T-helper 1 cell (primary cell): ENCODE measurements at places on chromosomes 16 and 17.

DNA sequence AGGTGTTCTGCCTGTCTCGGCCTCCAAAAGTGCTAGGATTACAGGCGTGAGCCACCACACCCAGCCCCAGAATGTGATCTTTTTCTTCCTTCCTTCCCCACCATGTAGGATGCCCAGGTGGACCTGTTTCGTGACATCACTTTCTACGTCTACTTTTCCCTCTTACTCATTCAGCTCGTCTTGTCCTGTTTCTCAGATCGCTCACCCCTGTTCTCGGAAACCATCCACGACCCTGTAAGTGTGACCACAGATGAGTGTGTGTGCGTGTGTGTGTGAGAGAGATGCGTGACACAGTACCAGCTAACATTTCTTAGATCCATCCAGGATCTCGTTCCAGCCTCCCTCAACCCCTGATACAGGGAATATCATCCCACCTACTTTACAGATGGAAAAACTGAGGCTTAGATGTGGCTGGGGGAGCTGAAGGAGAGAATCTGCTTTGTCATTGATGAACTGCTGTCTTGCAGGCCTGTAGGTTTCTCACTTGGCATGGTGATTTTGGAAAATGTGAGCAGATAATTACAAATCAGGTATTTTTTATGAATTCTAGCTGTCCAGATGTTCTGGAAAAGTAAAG, 67.1 kb downstream of the ABCC1 start:
- DNase-seq = no peak

GRCh38 chr17:58416937-58417299, 416 bp downstream of the RNF43 start:
- no peak for DNase-seq

GRCh38 chr17:31550389-31551056, 159.0 kb downstream of the RAB11FIP4 start:
- DNase-seq = no peak

GRCh38 chr16:64290461-64290860, 831.4 kb downstream of the CDH11 start:
- no peak for DNase-seq

- no peak for DNase-seq
Observed at GRCh38 chr17:47973541-47973940, 2.6 kb downstream of the CDK5RAP3 start.

DNA sequence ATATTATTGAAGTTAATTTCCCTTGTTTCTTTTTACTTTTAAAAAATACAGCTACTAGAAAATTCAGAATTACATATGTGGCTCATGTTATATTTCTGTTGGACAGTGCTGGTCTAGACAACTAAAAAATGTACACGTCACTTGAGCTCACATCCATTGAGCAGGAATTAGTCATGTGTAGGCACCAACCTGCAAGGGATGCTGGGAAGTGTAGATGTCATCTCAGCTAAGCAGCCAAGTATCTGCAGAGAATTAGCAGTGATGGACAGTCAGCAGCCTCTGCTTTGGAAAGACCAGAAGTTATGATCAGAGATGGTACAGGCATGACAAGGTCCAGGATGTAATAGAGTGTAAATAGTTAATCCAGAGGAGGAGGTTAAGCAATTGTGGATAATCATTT, 87.1 kb upstream of the HS3ST2 start:
- DNase-seq = no peak

DNA sequence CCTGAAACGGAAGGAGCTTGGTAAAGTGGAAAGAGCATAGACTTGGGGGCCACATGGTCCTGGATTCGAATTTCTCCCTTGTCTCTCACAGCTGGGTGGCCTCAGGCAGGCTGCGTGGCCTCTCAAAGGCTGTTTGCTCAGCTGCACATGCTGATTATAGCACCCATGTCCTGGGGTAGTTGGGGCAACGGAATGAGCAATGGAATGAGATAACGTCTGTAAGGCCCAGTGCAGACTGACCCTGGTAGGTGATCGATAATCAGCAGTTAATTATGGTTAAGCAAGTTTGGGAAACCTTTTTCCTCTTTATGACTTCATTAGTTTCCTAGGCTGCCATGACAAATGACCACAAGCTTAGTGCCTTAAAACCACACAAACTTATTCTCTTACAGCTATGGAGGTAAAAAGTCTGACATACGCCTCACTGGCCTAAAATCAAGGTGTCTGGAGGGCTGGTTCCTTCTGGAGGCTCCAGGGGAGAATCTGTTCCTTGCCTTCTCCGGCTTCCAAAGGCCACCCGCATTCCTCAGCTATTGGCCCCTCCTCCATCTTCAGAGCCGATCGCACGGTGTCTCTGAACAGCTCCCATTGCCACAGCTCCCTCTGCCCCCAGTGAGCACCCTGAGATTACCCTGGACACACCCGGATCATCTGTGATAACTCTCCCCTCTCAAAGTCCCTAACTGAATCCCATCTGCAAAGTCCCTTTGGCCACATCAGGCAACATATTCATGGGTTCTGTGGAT, 294.9 kb upstream of the FOXF1 start:
- no peak for DNase-seq

- no peak for DNase-seq
Observed at GRCh38 chr17:82330322-82331239, 3.0 kb downstream of the SECTM1 start.

DNA sequence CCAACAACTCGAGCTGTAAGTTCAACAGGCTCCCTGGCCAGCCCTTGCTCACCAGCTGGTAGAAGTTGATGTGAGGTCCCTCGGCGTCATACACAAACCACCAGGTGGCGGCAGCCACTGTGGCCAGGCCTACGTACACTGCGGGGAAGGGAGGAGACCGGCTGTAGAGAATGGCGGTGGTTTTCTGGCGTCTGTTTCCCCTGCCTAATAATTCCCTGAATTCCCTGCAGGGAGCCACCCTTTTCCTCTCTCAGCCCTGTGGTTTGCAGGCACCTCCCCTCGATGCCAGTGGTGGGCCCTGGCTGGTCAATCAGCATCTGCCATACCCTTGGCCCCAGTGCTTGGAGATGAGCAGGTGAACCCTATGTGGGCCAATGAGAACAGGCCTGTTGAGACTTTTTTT, 18.9 kb upstream of the P2RX1 start:
- DNase-seq = no peak

- peak; percentile 59 for DNase-seq
Observed at GRCh38 chr17:21551081-21551881, 141.0 kb upstream of the KCNJ18 start.

DNA sequence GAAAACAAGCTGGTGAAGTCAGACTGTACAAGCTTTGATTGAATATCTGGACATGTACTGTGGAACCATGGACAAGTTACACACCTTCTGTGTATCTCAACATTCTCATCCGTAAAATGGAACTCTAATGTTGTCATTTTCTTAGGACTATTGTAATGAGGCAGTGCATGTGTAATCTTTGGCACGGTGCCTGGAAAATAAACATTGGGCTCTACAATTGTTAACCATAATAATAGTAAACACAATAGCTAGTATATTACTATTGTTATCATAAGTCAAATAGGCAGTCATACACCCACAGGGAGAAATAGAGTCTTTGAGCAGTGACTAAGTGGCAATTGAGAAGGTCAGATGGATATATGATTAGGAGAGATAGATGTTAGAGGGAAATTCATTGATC, 39.8 kb upstream of the ANKFN1 start:
- no peak for DNase-seq

DNA sequence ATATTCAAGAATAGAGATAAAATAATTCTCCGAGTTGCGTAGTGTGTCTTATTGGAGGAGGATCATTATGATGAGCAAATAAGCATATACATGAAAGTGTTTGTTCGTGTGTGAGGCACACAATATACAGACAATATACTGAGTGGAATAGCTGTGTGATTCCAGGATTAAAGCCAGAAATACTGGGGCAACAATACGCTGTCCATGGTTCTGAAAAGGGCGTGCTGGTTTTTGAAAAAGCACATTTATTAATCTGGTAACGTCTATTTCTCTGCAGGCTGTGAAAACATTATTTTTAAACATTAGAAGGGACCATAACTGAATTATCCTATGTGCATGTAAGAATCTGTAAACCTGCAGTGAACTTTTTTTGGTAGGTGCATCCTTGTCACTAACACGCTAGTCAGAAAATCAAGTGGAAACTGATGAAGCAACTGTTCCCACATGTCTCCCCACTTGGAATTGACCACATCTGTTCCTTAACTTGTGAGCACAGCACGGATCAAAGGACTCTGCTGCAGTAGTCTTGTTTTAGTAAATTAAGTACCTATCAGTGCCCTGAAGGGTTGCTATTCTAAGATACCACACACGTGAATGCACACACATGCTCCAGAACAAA, 346.0 kb downstream of the GRIN2A start:
- DNase-seq = no peak

DNA sequence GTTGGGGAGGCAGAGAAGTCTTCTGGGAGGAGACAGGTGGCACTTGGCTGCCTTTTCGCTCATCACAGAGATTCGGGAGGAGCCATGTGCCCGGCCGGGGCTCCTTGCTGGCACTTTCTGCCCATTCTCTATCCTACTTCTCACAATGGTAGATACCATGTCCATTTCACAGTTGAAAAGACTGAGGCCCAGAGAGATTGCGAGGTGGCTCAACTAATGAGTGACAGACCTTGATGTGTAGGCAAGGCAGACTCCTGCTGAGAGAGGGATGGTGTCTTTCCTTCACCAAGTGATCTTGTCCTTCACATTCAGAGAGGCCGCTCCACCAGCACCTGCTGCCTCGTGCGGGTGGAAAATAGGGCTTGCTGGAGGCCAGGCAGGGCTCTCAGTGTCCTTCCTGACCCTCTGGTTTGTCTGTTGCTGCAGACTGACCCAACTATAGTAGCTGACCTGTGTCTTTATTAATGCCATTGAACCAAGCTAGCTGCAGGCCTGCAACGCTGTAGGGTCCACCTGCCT, 42.1 kb downstream of the MPRIP start:
- DNase-seq = no peak

- DNase-seq = no peak
Observed at GRCh38 chr16:78842950-78843349, 743.5 kb downstream of the WWOX start.

DNA sequence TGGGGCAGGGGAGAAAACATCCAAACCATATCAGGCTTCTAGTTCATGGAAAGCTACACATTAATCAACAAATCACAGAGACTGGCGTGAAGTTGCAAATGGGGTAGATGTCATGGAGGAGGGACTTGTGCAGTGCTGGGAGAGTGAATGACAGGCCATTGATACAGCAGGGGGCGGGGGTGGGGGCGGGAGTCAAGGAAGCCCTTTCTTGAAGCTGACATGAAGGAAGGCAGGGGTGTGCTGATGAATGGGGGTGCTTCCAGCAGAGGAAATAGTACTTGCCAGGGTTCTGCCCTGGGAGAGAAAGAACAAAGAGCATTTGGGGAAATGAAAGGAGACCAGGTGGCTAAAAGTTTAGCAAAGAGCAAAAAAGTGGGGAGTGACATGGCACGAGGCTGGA, 269.9 kb downstream of the SHISA9 start:
- DNase-seq = no peak

DNA sequence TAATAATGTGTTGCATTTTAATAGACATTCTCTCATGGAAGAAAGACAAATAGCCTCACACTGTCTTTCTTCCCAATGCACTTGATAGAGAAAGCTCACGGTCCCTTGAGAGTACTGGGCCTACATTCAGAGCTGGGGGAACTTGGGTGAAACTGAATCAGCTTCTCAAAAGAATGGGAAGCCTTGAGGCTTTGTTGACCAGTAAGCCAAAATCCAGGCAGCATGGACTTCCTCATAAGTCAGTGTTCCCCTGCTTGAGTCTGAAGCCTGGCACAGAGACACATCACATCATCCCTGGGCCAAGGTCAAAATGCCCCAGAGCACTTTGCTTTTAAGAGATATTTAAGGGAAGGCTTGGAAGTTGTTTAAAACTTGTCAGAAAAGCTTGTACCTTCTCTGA, 302.2 kb upstream of the SALL1 start:
- no peak for DNase-seq

- no peak for DNase-seq
Observed at GRCh38 chr17:6080711-6081430, 10.7 kb downstream of the WSCD1 start.

DNA sequence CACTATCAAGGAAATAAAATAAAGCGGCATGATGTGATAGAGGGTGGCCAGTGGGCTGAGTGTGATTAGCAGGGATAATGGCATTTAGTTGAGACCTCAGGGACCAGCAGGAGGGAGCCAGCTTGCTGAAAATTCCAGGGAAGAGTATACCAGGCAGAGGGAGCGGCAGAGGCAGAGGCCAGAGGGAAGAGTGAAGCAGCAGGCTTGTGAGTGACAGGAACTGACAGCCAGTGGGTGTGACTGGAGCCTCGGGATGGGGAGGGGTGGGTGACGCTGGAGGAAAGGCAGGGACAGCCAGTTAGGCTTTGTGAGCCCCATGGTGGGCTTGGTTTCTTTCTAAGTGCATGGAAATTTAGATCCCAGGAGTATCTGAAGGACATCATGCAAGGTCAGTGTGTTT, 209.7 kb upstream of the CACNG3 start:
- DNase-seq = no peak

DNA sequence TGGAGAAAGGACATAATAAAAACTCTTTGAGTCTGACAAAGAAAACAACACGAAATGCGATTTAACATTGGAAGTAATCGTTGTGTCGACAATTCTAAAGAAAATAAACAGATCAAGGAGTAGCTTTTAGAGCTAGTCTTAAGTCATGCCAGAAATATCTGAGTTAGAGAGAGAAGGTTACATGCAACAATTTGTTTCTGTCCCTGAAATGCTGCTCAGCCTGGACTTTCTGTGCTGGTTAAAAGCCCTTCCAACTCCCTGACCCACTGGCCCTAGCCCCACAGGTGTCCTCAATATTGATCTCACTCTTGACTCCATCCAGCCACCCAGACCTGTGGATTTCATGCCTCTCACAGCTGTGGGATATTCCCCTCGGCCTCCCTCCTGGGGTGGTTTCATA, 33.2 kb upstream of the TEX2 start:
- DNase-seq = no peak

DNA sequence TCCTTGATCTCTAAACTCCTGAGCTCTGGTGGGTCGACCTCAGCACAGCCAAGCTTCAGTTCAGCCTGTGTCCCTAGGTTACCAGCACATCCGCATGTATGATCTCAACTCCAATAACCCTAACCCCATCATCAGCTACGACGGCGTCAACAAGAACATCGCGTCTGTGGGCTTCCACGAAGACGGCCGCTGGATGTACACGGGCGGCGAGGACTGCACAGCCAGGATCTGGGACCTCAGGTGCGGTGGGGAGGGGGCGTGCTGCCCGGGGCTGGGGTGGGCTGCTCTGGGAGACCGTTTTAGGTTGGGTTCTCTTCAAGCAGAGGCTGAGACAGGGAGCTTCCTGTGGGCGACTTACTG, 1.1 kb downstream of the MLST8 start:
- no peak for DNase-seq

DNA sequence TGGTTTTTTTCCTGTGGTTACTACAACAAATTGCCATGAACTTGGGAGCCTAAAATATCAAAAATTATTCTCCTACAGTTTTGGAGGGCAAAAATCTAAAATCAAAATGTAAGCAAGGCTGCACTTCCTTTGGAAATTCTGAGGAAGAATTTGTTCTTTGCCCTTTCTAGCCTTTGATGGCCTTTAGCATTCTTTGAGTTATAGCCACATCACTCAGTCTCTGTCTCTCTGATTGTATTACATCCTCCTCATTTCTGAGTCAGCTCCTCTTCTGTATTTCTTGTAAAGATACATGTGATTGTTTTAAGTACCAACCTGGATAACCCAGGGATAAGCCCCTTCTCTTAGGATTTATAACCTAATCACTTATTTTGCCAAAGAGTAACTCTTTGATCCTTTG, 282.0 kb downstream of the BCAS3 start:
- no peak for DNase-seq

GRCh38 chr17:82237083-82237745, 8.4 kb downstream of the SLC16A3 start:
- DNase-seq = peak; percentile 7

GRCh38 chr16:20773679-20774078, 9.9 kb downstream of the ACSM3 start:
- no peak for DNase-seq

GRCh38 chr17:80860101-80860671, 131.5 kb upstream of the CHMP6 start:
- no peak for DNase-seq
